ENCODE measurements at places on chromosomes 16 and 17.

DNA sequence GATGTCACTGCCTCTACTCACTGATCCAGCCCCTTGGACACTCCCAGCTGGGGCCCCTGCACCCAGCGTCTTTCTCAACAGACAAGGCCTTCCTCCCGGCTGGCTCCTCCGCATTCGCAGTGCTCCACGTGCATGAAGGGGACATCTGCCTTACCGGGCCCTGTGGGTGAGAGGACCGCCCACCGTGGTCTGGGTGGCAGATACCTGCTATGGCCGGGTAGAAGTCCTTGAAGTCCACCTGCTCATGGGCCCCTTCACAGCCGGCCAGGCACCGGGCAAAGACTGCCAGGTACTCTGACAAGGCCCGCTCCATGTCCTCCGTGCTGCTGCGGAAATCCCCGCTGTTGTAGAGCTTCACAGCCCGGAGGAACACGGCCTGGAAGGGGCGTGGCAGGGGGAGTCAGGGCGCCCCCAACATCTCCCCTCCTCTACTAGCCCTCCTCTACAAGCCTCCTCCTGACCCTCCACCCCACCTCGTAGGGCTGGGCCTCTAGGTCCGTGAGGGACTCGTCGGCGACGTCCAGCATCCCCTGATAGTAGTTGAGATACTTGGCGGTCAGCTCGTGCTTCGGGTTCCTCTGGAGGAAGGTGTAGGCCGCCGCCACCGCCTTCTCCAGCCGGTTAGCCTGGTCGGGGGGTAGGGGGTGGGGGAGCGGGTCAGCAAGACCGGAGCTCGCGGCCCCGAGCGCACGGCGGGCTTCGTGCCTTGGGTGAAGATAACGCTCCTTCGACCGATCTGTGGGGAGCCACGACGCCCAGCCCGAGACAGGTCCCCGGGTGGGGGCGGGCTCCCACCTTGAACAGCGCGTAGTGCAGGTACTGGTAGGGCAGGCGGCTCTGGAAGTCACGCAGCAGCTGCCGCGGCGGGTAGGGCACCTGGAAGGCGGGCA lies 845 bp downstream of the P3H4 start:
- no peak for DNase-seq

GRCh38 chr17:45296833-45297124 lies 20.0 kb downstream of the MAP3K14 start:
- DNase-seq = no peak

DNA sequence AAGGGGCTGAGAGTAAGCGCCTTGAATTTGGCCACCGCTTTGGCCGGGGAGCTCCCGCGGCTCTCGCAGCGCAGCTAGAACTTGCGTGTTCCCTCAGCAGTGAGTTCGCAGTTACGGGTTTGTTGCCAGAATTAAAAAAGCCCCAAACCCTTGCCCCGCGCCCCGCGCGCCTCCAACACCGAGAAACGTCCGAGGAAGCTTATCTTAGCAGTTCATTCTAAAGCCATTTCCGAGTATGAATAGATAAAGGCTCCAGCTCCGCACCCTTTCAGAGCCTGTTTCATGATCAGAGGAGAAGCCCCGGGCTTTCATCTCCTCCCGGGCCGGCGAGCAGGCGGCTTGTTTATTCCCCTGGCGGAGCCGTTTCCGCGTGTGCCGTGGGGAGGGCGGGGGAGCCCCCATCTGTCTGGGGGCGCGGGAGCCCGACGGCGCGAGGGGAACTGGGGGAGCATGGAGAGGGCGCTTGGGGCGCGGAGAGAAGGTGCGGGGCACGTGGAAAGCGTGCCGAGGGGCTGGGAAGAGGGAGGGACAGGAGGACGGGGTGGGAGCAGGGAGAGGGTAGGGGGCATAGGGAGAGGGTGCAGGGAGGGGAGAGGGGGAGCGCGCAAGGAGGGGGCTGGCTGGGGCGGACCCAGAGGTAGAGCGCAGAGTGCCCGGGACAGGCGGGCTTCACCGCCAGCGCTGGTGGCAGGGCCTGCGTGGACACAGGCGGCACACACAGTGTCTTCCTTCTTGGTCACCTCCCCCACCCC lies 9.9 kb downstream of the TBX4 start:
- no peak for DNase-seq

DNA sequence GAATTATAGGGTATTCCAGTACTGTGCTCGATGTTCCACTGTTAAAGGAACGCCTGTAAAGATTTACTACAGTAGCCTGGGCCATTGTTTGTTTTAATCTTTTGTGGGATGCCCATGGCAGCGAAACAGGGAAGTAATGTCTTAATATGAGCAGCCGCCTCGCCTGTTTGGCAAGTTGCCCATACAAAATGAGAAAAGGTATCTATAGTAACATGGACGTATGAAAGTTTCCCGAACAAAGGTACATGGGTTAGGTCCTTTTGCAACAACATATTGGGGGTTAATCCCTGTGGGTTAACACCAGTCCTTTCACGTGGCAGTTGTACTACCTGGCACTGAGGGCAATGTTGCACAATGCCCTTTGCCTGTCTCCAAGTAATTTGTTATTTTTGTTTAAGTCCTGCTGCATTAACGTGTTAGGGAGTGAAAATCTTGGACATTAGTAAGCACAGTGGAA lies 21.1 kb upstream of the TMC5 start:
- DNase-seq = no peak

GRCh38 chr16:58843675-58844074 lies 109.6 kb upstream of the GOT2 start:
- DNase-seq = no peak

DNA sequence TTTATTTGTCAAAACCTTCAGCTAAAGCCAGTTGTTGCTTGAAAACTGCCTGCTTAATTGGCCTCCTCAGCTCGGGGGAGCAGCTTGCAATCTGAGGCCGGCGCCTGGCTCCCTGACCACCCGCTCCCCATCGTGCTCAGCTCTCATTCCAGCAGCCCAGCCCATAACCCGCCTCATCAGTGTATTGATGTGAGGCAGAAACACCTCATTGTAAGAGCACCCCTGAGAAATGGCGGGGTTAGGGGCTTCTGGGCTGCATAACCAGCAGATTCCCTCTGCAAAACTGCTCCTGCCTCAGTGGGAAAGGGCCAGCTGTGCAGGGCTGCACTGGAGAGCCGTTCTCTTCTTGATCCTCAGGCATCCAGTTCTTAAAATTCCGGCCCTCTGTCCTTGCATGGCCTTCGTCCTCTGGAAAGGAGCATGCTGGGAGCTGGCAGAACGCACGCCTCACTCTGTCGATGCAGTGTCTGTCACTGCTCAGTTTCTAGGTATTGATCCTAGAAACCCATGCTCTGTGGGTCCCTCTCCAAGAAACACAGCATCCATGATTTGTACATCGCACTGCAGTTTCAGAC lies 113.8 kb upstream of the CHMP6 start:
- no peak for DNase-seq

DNA sequence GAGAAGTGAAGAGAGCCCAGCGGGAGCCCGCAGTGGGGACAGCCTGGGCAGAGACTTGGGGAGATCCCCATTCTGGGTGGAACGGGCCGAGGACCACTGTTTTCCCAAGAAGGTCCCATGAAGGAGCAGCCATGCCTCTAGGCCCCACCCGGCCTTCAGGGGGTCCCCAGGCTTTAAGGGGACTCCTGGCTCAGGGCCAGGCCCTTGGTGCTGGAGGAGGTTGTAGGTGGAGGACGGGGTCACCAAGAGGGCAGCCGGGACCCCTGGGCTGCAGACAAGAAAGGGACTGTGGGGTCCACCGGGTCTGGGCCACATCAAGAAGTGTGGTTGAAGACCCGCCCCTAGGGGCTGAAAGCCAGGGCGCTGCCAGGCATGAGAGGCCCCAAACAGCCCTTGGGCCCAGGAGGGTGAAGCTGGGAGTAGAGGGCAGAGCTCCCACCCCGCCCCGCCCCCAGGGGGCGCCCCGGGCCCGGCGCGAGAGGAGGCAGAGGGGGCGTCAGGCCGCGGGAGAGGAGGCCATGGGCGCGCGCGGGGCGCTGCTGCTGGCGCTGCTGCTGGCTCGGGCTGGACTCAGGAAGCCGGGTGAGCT lies at the start of gene PRSS21:
Gene PRSS21, plus strand, starts transcription at position 487 of the 589 bp plus-strand sequence. Its CDS starts 32 bp downstream, at position 519.
- DNase-seq = no peak

DNA sequence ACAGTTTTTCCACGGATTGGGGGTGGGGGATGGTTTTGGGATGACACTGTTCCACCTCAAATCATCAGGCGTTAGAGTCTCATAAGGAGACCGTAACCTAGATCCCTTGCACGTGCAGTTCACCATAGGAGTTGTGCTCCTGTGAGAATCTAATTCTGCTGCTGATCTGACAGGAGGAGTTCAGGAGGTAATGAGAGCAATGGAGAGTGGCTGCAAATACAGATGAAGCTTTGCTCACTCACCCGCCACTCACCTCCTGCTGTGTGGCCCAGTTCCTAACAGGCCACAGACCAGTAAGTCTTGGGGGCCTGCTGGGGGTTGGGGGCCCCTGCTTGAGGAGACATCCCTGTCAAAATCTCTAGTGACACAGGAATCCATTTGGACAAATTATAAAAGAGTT lies 29.8 kb downstream of the SLC39A11 start:
- DNase-seq = no peak

- no peak for DNase-seq
Observed at GRCh38 chr16:89615596-89616090, 2.2 kb downstream of the DPEP1 start.

DNA sequence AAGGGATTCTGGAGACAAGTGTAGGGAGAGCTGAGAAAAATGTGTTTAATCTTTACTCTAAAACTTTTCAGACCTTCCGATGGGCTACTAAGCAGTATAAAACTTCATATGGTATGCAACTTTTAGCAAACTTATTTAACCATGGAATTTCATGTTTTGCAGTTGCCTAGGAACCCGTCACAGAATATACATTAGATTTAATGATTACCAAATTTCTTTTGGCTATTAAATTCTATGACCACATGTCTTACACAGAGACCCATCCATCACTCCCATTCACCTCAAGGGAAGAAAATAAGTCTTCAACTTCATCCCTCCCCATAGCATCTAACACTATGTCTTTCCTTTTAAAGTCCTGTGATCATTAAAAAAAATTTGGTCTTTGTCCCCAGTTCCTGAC lies 54.9 kb downstream of the HS3ST3A1 start:
- no peak for DNase-seq

DNA sequence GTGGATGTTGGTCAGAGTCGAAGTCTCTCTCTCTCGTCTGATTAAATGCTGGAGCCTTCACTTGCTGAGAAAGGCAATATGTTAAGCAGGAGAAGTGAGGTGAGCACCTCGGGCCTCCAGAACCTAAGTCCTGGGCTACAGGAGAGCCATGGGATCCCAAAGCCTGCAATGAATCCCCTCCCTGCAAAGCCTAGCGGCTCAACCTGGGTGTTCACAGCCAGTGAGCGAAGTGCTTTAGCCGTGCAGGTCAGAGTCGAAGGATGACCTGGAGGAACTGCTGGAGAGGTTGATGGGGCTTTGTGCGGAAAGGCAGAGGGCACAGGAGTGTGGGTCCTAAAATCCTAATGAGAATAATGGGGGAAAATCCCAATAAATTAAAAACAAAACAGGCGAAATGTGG lies 267.8 kb downstream of the ENGASE start:
- no peak for DNase-seq

DNA sequence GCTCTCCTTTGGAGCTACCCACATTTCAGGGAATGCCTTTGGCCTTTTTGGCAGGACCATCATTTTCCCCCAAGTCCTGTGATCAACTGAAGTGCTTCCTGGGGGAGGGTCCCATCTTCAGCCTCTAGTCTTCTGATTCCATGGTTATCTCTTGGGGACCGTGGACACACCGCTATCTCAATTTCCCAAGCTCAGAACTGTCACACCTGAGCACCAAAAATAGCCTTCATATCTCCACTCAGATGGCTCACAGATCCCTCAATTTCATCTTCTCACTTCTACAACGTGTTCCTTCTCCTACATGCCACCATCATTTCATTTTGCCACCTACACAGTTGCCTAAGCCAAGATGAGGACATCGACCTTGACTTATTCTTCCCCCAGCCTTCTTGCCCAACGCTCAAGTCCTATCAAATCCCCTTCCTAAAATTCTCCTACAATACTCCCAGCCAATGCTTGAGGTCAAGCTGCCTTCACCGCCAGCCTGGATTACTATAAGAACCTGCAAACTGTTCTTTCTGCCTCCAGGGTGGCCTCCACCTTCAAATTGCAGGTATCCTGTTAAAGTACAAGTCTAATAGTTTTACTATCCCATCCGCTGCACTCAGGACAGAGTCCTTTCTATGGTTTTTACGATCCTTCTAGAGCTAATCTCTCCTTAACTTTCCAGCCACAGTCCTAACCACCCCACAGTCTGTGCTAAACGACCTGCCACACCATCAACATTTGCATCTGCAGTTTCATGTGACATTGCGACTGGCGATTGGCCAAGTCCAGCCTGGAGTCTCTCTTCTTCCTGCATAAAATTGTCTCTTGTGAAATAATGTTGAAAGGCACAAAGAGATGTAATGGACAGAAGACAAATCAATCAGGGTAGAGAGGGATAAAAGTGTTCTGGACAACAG lies 6.2 kb downstream of the ATP6V0D1 start:
- DNase-seq = no peak

GRCh38 chr17:50149417-50150353 lies 792 bp downstream of the PPP1R9B start:
- DNase-seq = no peak

DNA sequence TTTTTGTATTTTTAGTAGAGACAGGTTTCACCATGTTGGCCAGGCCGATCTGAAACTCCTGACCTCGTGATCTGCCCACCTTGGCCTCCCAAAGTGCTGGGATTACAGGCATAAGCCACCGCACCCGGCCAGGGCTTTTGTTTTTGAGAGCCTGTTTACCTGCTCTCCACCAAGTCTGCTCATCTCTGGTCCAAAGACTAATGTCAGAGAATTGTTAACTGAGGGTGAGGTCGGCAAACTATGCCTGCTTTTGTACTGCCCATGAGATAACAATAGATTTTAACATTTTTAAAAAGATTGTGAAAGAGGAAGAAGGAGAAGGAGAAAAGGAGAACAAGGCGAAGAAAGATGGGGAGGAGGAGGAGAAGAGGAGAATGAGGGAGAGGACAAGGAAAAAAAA lies 26.0 kb downstream of the TMEM238L start:
- DNase-seq = no peak

GRCh38 chr16:87828071-87828906 lies 41.0 kb downstream of the SLC7A5 start:
- no peak for DNase-seq

- no peak for DNase-seq
Observed at GRCh38 chr17:34054495-34054894, 200.6 kb upstream of the CCL2 start.

GRCh38 chr17:80942423-80943345 lies 49.0 kb upstream of the CHMP6 start:
- no peak for DNase-seq

DNA sequence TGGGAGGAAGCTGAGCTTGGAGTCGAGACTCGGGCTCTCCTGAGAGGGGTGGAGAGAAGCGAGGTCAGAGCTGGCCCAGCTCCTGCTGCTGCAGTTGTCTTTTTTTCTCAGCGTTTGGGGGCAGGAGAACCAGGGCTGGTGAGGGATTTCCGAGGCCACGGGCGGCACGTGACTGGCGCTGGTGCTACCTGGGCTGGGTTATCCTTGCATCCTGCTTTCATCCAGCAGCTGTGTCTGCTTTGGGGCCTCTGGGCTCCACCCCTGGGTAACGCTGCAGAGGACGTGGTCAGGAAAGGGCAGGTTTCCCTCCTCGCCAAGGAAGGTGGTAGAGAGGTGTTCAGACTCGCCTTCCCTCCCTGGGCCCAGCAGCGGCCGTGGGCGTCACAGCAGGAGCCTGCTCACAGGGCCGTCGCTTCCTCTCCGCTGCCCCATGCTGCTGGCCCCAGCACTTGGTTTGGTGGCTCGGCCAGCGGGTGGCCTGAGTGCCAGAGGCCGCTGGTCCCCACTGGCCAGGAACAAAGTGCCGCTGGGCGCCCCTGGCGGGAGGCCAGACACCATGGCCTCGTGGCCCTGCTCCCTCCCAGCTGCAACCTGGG lies 22.5 kb downstream of the GSE1 start:
- DNase-seq = no peak

Measured in NCI-H1048 (cell line).